GOT3 (cell line): ENCODE measurements at places on chromosomes 3 and 15.

- DNase-seq, result no peak
Observed at GRCh38 chr3:38487323-38487722, 8.8 kb upstream of the EXOG start.

DNA sequence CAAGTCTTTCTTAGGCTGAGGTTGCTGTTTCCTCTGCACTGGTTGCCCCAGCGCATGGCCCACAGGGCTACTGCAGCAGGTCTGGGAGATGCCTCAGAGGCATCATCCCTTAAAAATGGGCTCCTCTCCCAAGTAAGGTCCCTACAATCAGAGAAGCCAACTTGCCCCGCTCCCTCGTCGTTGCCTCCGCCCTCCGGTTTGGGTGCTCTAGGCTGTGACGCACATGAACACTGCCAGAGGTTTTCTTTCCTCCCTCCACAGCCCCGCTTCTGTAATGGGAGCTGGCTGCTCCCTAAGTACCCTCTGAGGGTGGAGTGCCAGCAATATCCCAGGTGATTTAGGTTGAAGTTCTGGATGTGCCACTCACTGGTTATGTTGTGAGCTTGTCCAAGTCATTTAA, 14.0 kb downstream of the MAGEF1 start:
- no peak for DNase-seq

DNA sequence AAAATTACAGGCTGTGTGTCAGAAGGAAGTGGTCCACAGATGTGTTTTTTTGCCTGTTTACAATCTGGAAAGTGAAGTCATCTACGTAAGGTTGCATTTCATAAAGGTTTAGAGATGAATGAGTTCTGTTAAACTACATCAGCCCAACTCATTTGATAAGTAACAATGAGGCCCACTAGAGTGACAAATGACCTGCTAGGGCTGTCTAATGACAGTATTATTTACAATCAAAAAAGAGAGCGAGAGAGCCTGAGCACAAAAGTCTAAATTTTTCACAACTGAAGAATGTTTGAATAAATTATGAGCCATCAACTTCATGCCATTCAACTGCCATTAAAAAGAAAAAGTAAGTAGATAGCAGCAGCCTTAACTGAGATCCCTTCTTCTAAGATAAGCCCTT, 135.7 kb upstream of the TBL1XR1 start:
- no peak for DNase-seq

DNA sequence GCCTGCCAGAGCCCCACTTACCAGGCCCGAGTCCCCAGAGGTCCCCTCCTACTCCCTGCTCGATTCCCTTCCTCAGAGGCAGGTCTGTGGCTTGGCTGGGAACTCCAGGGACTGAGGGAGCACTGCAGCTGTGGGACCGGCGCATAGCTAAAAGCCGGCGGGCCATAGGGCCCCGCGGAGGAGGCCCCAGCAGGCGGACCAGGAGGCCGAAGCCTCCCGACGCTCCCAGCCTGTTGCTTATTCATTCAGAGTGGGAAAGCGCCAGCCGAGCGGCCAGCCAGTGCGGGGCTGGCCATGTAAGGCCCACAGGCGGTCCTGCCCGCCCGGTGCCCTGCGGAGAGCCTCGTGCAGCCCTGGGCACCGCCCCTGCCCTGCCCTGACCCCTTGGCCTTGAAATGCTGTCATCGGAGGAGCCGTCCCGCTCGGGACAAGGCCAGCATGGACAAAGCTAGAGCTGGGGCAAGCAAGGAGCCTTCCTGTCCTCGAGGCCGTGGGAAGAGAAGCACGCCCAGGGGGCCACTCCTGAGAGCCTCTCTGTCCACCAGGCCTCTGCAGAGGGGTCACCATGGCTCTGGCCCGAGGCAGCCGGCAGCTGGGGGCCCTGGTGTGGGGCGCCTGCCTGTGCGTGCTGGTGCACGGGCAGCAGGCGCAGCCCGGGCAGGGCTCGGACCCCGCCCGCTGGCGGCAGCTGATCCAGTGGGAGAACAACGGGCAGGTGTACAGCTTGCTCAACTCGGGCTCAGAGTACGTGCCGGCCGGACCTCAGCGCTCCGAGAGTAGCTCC, at the start of gene LOXL1:
Gene LOXL1, plus strand, starts transcription at position 244 of the 784 bp plus-strand sequence. Its CDS starts 322 bp downstream, at position 566.
- peak; percentile 59 for DNase-seq

- DNase-seq, result no peak
Observed at GRCh38 chr15:89747708-89748682, 3.1 kb downstream of the MESP1 start.

- DNase-seq, result no peak
Observed at GRCh38 chr15:98955331-98955730, 52.3 kb downstream of the PGPEP1L start.

GRCh38 chr15:51678096-51678495, 3.2 kb upstream of the SCG3 start:
- DNase-seq, result no peak
